Stimulated activated CD4-positive, alpha-beta T cell treated with anti-CD3 and anti-CD28 coated beads, Interleukin-15, amount 100 ng/mL, for 1 hour (primary cell): ENCODE measurements at places on chromosomes 7 and 10.

GRCh38 chr7:40371806-40372440 is 237.1 kb downstream of the SUGCT start:
- no peak for DNase-seq

GRCh38 chr7:131970602-131971001 is 414.2 kb upstream of the PODXL start:
- no peak for DNase-seq

- DNase-seq: no peak
These were observed 134.9 kb downstream of the MICU1 start for GRCh38 chr10:72490951-72491350.

GRCh38 chr7:20651960-20652544 is 36.6 kb downstream of the ABCB5 start:
- DNase-seq: no peak

GRCh38 chr7:44922351-44922694 is 37.0 kb upstream of the PURB start:
- DNase-seq: no peak

- DNase-seq: no peak
These were observed 76.4 kb downstream of the CARD11 start for GRCh38 chr7:2967253-2967652.

DNA sequence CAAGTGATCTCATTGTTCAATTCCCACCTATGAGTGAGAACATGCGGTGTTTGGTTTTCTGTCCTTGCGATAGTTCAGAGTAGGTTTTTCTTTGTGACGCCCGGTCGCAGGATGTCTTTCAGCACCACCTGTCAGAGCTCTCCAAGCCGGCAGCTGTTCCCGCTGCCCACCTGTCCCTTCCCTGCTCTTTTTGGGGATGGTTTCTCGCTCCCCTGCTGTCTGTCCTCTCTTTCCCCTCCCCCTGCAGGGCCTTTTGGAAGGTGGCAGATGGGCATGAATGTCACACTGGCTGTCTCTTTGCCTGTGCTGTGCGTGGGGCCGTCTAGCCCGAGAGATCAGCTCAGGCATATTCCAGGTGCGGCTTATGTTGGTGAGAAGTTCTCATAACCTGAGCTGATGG is 137.0 kb downstream of the GRK5 start:
- no peak for DNase-seq

DNA sequence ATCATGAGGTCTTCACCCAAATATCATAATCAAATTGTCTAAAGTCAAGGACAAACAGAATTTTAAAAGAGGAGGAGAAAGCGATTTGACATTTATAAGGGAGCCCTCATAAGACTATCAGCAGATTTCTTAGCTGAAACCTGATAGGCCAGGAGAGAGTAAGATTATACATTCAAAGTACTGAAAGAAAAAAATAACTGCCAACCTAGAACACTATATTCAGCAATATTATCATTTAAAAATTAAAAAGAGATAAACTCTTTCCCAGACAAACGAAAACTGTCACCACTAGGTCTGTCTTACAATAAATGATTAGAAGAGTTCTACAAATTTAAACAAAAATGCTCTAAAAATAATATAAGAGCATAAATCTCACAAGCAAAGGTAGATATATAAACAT is 154.1 kb upstream of the TMEM106B start:
- DNase-seq: no peak
